Neural crest cell (in vitro differentiated cells): ENCODE measurements at places on chromosomes 11 and 22. TPM values are rescaled to one million over a fixed set of nuclear protein-coding genes. Genes with fewer than 3 reads are reported as not detected.

GRCh38 chr22:46791201-46791731 lies 28.8 kb downstream of the TBC1D22A start:
- no peak for DNase-seq

GRCh38 chr11:130544266-130544665 lies 95.8 kb downstream of the ADAMTS15 start:
- DNase-seq = no peak

DNA sequence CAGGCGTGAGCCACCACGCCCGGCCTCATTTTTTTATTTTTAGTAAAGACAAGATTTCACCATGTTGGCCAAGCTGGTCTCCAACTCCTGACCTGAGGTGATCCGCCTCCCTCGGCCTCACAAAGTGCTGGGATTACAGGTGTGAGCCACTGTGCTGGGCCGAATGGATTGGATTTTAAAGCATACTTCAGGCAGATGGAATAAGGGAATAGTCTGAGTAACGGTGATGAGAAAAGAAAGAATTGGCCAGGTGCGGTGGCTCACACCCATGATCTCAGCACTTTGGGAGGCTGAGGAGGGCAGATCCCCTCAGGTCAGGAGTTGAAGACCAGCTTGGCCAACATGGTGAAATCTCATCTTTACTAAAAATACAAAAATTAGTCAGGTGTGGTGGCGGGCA lies 2.1 kb upstream of the CBL start:
- no peak for DNase-seq

DNA sequence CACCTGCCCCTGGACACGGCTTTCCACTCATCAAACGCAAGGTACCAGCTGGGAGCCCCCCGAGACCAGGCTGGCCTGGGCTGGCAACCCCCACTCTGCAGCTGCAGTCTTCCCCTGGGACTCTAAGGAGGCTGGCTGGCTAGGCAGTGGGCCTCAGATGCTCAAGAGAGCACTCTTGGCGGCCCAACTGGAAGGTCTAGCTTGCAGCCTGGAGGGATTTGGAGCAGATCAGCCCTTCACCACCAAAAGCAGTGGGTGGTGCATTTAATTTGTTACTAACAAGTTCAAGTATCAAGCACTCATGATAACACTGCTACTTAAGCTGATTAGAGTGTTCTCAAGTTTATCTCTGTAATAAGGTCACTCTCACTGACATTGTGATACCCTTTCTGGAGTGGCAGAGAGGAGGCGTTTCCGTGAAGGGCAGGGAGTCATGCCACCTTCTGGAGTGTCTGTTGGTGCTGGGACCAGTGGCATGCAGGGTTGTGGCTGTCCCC lies 21.5 kb downstream of the C22orf23 start:
- DNase-seq = no peak

GRCh38 chr11:64455456-64456261 lies 96.7 kb downstream of the RPS6KA4 start:
- no peak for DNase-seq

- no peak for DNase-seq
These were observed 59.6 kb downstream of the MTNR1B start for GRCh38 chr11:93028960-93029522.

- no peak for DNase-seq
These were observed 10.4 kb upstream of the EIF3M start for GRCh38 chr11:32573228-32573627.

DNA sequence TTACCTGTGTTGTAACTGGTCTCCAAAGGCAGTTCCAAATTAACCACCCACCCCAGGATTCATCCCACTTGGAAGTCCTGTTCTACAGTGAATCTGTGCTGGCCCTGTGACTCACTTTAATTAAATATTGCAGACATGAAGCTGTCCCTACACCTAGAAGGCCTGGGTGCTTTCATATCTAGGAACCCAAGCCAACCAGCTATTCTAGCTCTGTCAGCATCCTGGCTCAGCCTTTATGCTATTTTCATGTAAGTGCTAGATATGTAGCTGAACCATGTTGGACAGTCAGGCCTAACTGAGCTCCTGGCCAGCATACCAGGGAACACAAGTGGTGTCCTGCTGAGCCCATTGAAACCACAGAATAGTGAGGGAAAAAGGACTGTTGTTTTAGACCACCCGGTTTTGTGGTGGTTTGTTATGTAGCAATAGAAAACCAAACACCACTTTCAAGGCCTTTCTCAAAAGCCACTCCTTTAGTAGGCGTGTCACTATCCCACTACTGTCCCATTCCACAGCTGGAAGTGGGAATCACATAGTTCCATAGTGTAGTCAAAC lies 30.3 kb downstream of the CNTF start:
- no peak for DNase-seq

- DNase-seq = no peak
These were observed 887 bp downstream of the TRPC6 start for GRCh38 chr11:101582989-101583250.

DNA sequence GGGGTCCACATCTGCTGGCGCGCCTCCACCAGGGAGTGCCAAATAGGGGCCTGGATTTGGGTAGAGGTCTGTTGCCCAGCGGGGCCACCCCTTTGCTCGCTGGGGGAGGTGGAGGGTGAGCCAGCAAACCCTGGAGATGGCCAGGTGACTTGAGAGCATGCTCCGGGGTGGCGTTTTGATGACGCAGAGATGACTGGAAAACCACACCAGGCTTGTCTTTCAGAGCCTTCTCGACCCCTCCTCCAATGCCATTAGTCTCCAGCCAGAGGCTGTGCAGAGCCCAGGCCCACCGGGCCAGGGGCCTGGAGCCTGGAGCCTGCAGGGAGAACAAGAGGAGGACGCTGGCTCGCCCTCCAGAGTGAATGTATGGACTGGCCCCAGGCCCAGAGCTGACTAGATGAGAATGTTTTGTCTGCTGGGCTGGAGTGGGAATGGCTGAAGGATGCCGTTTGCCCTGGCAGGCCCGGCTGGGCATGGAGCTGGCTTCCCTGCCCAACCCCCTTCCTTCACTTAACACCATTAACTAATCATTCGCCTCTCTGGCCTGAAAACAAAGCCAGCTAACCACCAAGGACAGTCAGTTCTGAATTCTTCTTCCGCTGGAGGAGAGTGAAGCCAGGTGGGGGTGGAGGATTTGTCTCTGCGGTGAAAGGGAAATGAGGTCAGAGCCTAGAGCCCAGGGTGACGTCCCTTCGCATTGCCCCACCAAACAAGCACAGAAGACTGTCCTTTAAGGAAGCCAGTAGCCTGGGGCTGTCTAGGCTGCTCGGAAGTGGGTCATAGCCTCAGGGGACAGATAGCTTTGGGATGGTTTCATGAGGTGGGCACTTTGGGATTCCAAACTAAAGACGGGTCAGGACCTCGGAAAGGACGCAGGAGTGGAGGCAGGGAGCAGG lies 1.6 kb upstream of the MCAM start:
- no peak for DNase-seq

- no peak for DNase-seq
These were observed 13.5 kb downstream of the TCIRG1 start for GRCh38 chr11:68052137-68052873.

GRCh38 chr11:70201882-70202861 lies 924 bp upstream of the FADD start:
- DNase-seq = no peak

GRCh38 chr11:66146940-66147339 lies 76.9 kb downstream of the PACS1 start:
- DNase-seq = no peak

GRCh38 chr11:11806586-11806985 lies 35.2 kb upstream of the USP47 start:
- no peak for DNase-seq

DNA sequence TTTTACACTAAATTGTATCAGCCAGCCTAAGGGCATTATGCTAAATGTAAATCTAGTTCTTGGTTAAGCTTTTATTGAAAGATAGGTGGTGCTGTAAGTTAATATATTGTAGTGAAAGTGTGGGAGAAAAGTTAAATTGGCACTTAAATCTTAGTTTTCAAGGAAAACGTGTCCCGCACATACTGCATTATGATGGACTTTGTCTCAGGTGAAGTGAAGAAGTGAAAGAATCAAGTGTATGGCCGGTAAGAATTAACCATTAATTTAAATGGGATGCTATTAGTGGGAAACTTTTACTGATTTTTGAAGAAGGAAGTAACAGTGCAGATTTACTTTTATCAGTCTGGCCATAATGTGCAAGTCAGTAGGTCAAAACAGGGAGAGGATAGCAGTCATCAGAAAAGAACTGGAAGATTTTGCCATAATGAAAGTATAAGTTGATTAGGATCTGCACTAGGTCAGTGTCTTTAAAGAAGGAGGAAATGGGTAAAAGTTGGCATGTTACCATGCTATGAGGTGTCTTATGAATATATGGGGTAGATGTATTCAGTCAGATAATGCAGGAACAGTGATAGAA lies 81.6 kb downstream of the PDHX start:
- DNase-seq = no peak

DNA sequence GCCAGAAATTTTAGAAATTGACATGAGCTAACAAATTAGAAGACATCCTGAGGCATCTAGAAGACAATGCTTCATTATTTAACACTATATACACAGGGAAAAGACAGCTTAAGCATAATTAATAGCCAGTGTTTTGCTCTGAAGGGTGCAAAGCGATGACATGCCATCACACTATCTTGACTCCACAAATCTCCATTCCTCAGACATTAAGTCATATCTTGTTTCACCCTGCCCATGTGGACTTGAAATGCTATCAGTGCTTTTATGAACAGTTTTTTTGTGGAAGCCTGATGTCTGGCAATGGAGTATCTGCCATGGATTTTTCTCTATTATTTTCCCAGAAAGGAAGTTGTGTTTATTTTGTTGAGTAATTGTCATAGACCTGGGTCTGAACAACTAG lies 2.3 kb downstream of the CARD18 start:
- DNase-seq = no peak

- no peak for DNase-seq
These were observed 11.8 kb downstream of the RNF121 start for GRCh38 chr11:71940561-71941219.

GRCh38 chr22:21707677-21708076 lies 27.9 kb downstream of the YPEL1 start:
- DNase-seq = no peak

DNA sequence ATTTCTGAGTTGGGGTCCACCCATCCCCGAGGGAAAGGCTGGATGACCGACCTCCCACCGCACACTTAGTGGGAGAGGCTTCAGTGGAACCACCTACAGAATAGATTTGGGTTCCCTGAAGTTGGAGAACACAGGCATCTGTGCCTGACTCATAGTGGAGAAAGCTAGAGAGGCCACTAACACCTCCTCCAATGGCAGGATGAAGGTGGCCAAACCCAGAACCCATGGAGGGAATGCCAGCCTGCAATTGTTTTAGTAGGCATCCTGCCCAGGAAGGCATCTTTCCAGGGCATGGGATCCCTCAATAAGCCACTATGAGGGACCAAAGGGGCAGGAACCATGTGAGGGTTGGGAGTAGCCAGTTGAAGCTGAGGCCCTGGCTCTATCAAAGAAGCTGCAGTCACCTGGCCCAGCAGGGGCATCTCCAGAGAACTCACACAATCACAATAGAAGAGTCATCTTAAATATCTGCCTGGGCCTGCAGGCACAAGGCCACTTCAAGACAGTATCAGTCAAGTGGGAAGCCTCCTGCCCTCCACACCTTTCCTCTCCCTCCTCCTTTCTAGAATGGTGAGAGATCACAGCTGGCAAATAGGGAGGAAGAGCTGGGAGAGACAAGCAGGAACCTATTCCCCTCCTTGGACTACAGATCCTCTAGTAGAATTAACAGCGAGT lies 124.1 kb upstream of the CSNK2A3 start:
- no peak for DNase-seq

- no peak for DNase-seq
These were observed 136.9 kb upstream of the ZC3H12C start for GRCh38 chr11:109956124-109956793.

- DNase-seq = no peak
These were observed 16.1 kb downstream of the OR5M3 start for GRCh38 chr11:56457076-56457475.

DNA sequence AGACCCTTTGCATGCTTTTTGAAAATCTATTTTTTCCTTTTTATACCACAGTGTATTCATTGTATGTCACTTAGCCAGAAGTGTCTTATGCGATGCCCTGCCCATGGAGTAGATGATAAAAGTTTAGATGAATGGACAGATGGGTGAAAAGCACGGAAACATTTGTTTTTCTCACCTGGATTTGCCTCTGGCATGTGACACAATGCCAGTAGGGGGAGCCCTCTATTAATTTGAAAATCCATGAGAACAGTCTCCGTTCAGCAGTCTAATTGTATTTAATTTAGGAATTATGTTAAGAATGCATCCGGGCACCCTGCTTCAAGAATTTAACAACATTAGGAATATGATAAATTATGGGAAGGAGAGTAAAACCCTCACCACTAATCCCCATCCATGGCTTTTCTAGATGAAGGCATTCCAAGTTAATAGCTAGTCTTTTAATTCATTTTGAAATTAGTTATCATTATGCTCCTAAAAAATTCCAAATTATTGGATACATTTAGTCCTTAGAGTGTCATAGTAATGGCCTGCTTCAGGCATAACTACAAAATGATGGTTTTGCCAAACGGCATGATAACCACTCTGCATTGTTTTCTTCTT lies 55.3 kb upstream of the ALKBH3 start:
- DNase-seq = no peak

DNA sequence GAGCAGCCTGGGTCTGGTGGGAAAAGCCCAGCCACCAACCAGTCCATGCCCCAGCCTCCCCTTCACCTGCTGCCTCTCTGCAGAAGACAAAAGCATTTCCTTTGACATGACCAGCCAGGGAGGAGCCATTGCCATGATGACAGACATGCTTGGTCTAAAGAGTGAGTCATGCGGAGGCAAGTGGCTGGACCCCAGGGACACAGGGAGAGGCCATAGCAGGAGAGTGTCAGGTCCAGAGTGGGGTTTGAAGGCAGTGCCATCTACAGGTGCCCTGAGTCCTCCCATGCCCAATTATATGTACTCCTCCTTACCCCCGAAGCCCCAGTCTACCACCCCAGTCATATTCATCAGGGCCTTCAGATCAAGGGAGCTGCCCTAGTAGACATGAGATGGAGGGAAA lies 67.4 kb downstream of the SCN3B start:
- DNase-seq = no peak

Gene DNAJC24
- total RNA-seq = 24.9 and 26.3 TPM in 2 replicates

Gene MCAM
- 61.6 and 66.7 TPM in 2 replicates for total RNA-seq

Gene SCN2B
- total RNA-seq = 0.40 and 0.43 TPM in 2 replicates

Gene SULT4A1
- total RNA-seq = 6.3 and 7.3 TPM in 2 replicates

Gene PARVG
- total RNA-seq = 0.14 and 0.23 TPM in 2 replicates

Gene PPP1CA
- total RNA-seq = 222 and 223 TPM in 2 replicates

Gene HSCB
- 14.3 and 18.7 TPM in 2 replicates for total RNA-seq

Gene ST14
- total RNA-seq = 0.12 and 0.30 TPM in 2 replicates

Gene OR8K1
- total RNA-seq = not detected in 2 replicates

Gene MISFA
- 4.1 and 4.4 TPM in 2 replicates for total RNA-seq

Gene APOA5
- not detected in 2 replicates for total RNA-seq

Gene MPPED2
- 3.1 and 3.2 TPM in 2 replicates for total RNA-seq

Gene F2
- not detected in 2 replicates for total RNA-seq

Gene ANO9
- total RNA-seq = not detected in 2 replicates
